ENCODE measurements at places on chromosomes 13 and 19. TPM values are rescaled to one million over a fixed set of nuclear protein-coding genes. Genes with fewer than 3 reads are reported as not detected.

HCN2 gene
- polyA plus RNA-seq, result 0.13 TPM

CD177 gene
- 1.7 TPM for polyA plus RNA-seq

LPAR2 gene
- 7.3 TPM for polyA plus RNA-seq

NOTCH3 gene
- 4.1 TPM for polyA plus RNA-seq

KLK15 gene
- polyA plus RNA-seq, result not detected

NLRP5 gene
- polyA plus RNA-seq, result not detected

GTF3A gene
- 41.5 TPM for polyA plus RNA-seq

CDC42EP5 gene
- 9.4 TPM for polyA plus RNA-seq

NRTN gene
- not detected for polyA plus RNA-seq
